Fibroblast of skin of left biceps (primary cell): ENCODE measurements at places on chromosomes 11 and 22.
A peak's percentile ranks its signal among the peaks of the same experiment; 100 is the strongest.

DNA sequence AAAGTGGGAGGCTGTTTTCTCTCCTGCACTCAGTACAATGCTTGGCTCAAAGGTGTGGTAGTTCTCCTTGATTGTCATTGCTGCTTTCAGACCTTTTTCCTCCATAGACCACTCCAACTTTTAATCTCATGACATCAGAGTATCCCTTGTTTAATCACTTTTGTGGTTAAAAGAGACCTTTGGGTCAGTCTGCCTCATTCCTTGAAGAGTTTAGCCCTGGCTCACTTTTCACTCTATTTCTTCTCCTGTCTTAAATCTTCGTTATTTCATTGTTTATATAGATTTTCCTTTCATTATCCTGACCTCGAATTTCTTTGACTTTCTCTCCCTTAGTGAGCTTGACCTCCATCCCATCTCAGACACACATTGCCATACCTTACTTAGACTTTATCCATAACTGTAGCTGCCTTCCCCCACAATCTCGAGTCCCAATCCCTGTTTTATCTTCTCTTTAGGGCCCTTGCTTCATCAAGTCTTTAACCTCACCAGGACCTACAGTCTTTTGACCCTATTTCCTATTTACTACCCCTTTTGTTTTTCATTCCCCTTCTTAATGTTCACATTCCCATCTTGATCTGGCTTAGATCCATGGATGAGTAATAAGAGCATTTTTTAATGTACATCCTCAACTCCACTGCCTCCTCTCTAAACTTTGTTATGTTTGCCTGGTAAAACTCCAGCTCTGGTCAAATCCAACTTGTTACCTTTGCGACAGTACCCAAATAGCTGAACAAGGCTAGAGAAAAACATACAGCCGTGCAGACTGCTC lies 9.5 kb downstream of the ATXN10 start:
- no peak for DNase-seq

DNA sequence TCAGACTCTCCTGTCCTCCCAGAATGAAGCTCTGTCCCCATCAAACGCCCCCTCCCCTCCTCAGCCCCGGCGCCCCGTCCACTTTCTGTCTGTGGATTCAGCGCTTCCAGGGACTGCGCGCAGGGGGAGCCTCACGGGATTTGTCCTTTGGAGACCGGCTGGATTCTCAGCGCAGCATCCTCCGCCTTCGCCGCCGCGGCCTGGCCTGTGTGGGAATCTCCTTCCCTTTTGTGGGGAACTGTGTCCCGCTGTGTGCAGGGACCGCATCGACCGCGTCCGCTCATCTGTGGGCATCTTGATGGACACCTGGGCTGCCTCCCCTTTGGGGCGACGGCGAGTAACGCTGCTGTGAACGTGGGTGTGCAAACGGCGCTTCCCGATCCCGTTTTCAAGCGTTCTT lies 1.1 kb upstream of the SCT start:
- DNase-seq, result no peak

GRCh38 chr11:127919206-127920000 lies 668.0 kb downstream of the ETS1 start:
- DNase-seq, result peak; percentile 54

- no peak for DNase-seq
Measured at GRCh38 chr11:92457250-92457649, 232.6 kb downstream of the FAT3 start.

DNA sequence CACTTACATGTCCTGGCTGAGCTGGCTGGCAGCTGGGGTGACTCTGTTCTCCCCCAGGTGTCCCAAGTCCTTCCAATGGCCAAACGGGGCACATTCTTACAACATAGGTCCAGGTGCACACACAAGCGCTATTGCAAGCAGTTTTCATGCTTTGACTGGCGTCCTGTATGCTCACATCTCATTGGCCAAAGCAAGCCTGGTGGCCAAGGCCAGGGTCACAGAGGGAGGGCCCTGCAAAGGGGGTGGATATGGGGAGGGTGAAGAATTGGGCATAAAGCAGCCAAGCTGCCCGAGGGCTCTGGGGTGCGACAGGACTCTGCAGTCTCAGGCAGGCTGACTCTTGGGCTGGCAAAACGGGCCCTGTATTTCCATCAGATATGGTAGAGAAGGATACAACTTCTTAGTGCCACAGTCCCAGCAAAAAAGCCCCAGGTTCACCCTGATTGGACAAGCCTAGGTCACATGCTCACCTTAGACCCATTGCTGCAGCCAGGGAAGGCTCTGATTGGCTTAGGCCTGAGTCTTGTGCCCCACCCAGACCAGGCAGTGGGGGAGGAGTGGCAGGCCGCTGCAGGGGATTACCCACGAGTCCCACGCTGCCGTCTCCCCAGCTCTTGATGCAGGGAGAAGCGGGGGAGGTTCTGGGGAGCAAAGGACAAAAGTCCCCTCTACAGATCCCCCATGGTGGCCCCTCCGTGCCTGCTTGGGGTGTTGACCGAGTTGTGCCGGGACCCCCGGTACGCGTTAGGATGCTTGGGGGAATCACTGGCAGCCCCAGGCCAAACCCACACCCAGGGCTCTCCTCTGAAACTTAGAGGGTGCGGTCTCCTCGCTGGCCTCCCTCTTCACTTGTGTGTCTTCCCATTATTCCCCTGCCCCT lies 110.8 kb downstream of the ARHGAP8 start:
- no peak for DNase-seq

DNA sequence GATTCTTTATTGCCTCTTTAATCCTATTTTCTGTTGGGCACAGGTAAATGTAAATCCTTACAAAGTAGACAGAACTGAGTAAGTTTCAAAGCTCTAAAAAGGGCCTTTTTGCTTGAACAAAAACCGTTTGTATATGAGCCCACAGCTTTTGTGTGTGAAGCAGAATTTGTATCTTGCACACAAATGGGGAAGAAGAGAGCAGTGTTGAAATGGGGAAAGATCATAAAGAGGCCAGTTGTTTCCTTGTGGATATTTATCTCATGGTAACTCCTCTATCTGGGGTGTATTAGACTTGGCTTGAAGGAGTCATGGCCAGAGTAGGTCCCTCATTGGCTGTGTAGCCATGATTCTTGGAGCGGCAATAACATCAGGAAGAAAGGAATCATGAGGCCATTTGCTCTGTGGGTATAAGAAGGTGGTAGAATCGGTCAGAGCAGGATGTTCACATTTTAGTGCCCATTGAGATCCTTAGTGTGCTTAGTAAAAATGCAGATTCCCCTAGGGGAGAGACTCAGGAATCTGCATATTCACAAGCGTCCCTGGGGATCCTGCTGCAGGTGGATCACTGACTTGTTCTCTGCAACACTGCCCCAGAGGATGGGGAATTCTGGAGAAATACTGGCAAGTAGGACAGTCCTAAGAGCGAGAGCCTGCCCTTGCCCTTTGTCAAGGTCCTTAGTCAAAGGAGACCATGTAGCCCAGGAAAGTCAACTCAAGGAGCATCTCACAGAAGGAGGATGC lies 126.5 kb downstream of the LDLRAD3 start:
- DNase-seq, result no peak

DNA sequence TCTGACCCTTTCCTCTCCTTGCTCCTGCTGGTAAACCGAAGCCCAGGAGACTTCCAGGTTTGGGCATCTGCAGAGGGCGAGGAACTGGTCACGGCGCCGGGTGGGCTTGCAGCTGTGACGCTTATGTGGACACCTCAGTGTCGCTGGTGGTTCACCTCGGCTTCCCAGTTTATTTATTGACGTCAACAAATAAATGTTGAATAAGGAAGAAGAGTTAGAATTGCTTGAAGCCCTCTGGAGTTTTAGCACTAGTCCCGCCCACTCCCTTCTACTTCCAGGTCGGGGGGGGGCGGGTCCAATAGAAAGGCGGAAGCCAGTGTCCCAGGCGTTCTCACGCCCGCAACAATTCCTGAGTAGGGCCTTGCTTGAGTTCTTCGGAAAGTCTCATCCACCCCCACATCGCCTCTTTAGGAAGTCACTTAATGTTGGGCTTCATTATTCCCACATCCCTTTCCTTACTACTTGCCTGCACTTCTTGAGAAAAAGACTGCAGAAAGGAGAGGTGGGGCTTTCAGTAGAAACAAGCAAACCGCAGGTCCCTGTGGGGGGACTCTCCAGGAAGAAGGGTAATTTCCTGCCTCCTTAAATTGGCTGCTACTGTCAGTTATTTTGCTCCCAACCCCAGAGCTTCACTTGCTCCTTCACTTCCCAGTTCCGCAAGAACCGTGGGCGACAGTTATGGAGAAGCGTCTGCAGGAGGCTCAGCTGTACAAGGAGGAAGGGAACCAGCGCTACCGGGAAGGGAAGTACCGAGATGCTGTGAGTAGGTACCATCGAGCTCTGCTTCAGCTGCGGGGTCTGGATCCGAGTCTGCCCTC lies at the start of gene TTC9C:
Gene TTC9C (plus strand): TSS at position 316 of the 818 bp plus-strand sequence. CDS start 363 bp downstream, at position 679.
- peak; percentile 42 for DNase-seq

GRCh38 chr11:116836632-116836991 lies 810 bp downstream of the APOA1 start:
- no peak for DNase-seq

GRCh38 chr11:70473873-70474690 lies 75.8 kb downstream of the CTTN start:
- DNase-seq, result no peak

DNA sequence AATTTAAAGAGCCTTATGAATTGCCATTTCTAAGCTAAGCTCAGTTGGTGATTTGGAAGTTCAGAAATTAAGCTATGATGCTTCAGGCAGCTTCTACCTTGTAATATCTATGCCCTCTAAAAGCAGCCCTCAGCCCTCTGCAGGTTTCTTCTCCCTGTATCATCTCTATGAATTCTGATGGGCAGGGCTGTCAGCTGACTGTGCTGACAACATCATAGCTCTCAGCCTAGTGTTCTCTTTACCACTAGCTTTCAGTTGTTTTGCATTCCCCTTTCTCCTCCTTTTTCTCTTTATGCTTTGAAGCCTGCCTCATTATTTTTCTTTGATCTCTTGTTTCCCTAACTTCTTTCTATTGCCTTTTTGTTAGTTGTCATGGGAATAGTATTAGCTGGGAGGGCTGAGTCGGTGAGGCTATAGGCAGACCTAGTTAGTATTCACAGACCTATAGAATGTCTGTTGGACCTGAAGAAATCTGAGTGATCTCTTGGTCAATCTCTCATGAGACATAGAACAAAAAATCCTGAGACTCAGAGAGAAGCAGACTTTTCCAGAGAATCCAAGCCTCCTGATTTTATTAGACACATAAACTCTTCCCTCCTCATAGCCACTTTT lies 535.4 kb downstream of the RAB38 start:
- no peak for DNase-seq

DNA sequence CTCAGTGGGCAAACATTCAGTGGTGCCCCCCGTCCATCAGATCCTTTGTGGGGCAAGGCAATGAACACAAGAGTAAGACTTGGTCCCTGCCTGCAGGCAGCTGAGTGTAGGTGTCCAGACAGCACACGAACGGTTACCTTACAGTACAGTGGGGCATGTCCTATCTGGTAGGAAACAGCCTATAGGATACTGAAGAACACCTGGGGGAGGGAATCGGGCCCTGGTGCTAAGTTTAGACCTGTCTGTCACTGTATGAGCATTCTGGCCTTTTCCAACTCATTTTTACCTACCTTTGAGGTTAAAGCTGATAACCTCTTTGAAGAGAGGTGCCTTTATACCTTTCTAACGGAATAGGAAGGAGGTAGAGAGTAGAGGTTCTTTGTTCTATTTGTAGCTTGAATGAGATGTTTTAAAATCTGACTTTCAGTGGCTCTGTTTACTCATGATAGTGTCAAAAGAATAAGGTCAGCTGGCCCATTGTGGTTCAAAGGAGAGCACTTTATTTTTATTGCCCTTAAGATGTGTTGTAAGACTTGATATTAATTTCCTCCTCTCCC lies 8.9 kb downstream of the ZNRF3 start:
- no peak for DNase-seq

GRCh38 chr11:36403661-36404060 lies 106.4 kb downstream of the TRAF6 start:
- no peak for DNase-seq

GRCh38 chr11:15672825-15673224 lies 558.1 kb downstream of the INSC start:
- no peak for DNase-seq

DNA sequence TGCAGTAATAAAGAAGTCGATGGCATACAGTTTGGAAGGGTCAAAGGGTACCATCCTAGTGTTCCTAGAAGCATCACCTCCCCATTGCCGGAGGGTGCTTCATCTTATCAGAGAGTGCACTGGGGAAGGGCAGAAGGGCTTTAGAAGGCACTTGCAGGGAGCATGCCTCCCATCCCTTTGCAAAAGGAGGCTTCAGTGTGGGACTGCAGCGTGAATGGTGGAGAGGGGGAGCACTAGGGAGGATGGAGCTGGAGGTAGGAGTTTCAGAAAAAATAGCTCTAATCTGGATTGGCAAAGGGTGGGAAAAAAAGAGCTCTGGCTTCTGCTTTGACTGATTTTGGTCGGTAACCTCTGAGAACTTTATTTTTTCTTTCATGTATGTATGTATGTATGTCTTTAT lies 5.0 kb downstream of the NTM start:
- no peak for DNase-seq

- no peak for DNase-seq
Measured at GRCh38 chr11:73072935-73073481, 69.1 kb downstream of the FCHSD2 start.

- no peak for DNase-seq
Measured at GRCh38 chr11:12188548-12189317, 78.3 kb downstream of the MICAL2 start.

GRCh38 chr11:77252555-77253270 lies 48.8 kb downstream of the GDPD4 start:
- no peak for DNase-seq

DNA sequence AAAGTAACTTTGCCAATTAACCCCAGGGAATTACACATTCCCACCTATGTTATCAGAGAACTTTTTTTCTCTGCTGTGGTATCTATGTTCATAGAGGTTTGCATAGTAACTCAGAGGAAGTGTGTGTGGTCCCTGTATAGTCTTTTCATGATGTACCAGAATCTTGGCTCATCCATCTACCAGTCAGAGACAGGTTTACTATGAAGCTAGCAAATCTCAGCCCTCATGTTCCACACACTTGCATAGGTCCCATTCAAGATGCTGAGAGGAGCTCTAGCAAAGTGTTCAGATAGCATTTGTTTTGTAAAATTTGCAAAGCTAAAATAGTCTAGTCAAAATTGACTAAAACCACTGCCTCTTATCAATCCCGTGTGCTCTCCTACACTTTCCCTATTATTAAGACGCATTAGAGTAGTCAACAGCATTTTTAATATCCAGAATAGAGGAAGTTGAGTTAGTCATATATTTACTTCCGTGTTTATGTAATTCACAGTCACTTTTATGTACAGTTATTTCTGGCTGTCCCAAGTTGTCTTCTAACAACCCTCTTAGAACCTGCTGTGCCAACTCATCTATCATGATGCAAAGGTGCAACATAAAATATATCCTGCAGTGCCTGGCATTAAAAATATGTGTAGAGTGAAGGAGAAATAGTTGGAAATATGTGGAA lies 184.2 kb downstream of the FAM76B start:
- no peak for DNase-seq
